ENCODE measurements at places on chromosomes 11 and 22.

- DNase-seq: peak; percentile 93
These were observed 599.2 kb upstream of the LUZP2 start for GRCh38 chr11:23897453-23898286.

- DNase-seq: peak; percentile 78
These were observed 77.6 kb downstream of the ETS1 start for GRCh38 chr11:128509621-128510389.

- no peak for DNase-seq
These were observed 289.7 kb upstream of the ARHGAP42 start for GRCh38 chr11:100397401-100397800.

- DNase-seq: peak; percentile 52
These were observed 57.7 kb downstream of the TEAD1 start for GRCh38 chr11:12731841-12732336.

DNA sequence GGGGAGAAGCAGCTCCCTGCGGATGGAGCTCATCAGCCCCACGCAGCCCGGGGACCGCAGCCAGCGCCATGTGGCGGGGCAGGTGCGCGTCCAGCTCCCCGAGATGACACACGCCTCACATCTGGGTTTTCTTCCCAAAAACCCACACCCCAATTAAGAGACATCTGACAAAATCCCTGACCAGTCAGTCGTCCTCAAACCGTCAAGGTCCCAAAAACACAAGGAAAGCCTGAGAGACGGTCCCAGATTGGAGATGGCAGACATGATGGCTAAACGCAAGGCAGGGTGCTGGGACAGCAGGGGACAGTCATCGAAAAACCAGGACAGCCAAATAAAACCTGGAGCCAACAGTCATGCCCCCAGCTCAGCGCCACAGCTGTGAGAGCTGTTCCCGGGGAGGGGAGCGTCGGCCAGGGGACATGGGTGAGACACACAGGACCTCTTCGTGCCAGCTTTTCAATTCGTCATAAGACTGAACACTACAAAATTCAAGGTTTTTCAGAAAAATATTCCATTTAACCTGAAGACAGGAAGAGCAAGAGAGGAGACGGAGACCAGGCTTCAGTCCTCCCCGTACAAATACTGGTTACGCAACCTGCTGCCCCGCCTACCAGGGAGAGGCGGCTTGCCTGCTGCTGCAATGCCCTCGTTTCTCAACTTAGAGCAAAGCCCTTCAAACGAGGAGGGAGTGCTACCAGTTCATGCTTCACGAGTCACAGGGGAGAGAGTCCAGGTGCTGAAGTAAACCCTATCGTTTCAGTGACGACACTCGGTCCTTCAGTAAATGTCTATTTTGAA is 10.5 kb downstream of the TOLLIP start:
- peak; percentile 53 for DNase-seq

Measured in fibroblast of skin of right quadriceps (primary cell).